ENCODE measurements at places on chromosomes 5 and 9.

DNA sequence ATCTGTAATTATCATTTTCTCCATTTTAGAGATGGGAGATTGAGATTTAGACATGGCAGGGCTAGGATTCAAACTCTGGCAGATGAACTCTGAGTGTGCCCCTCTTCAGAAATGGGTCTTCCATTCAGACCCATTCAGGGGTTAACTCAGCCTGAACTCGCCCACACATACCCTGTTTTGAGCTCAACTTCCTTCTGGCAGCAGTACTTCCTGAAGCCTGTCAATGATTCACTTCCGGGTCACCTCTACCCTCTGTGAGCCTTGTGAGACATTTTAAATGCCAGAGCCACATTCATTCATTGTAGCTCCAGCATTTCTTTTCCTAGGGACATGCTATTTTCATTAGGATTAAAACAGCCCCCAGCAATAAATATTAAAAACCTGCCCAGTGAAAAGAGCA, 209.3 kb upstream of the SLC24A2 start:
- ATAC-seq: no peak

DNA sequence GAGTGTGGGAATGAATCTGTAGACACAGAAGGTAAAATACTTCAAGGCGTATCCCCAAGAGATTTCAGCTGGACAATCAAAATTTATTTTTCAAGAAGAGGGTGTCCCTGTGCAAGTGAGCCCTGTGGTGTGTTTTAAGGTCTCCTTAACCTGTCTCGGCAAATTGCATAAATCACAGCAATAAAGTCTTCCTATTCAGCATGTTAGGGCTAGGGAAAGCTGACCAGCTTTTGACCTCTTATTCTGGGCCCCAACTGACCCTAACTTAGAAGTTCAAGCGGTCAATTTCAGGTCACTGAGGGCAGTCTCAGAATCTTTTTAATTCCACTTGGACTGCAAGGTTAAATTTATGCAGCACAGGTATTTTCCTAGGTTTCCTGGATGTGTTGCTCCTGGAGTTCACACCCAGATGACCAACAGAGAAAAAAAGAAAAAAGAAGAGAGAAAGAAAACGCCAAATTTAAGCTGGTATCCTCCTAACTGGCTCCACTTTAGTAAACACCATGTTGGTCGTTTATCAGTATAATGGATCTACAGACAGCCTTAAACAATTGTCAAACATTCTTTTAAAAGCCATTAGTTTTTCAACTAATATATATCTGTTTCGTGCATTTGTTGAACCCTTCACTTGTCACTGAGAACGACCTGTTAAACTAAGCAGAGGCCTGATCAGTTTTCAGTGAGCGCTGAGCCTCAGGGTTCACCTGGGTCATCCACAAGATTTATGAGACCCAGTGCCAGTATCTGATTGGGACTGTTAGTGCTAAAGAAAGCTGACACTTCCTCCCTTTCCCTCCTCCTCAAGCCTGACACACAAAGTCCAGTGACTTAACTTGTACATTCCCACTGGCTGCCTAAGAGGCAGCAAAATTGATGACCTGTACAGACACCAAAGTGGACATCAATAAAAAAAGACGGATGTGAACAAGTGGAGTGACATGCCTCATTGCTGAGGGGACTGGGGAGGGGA, 546.1 kb downstream of the NR2F1-AS1 start:
- ATAC-seq: no peak

- ATAC-seq: no peak
Measured at GRCh38 chr9:113588242-113588810, 124.8 kb downstream of the RGS3 start.

GRCh38 chr9:98362624-98363252, 107.3 kb upstream of the TBC1D2 start:
- no peak for ATAC-seq

- no peak for ATAC-seq
Measured at GRCh38 chr5:128766406-128766805, 198.9 kb upstream of the SLC27A6 start.

- ATAC-seq: no peak
Measured at GRCh38 chr5:149924486-149924885, 20.1 kb downstream of the PDE6A start.

DNA sequence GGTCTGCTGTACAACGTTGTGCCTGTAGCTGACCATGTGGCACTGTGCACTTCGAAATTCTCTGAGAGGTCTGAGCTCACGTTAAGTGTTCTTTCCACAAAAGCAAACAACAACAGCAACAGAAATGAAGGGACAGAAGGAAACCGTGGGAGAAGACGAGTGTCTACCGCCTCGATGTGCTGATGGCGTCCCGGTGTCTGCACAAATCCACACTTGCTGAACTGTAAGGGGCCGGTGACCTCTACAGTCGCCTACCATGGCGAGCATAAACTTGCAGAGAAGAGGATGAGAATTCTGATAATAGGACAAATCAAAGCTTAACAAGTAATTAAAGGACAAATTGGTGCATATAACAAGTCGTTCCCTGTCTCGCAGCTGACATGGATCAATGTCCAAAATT, 114.0 kb downstream of the ADAMTS2 start:
- no peak for ATAC-seq

DNA sequence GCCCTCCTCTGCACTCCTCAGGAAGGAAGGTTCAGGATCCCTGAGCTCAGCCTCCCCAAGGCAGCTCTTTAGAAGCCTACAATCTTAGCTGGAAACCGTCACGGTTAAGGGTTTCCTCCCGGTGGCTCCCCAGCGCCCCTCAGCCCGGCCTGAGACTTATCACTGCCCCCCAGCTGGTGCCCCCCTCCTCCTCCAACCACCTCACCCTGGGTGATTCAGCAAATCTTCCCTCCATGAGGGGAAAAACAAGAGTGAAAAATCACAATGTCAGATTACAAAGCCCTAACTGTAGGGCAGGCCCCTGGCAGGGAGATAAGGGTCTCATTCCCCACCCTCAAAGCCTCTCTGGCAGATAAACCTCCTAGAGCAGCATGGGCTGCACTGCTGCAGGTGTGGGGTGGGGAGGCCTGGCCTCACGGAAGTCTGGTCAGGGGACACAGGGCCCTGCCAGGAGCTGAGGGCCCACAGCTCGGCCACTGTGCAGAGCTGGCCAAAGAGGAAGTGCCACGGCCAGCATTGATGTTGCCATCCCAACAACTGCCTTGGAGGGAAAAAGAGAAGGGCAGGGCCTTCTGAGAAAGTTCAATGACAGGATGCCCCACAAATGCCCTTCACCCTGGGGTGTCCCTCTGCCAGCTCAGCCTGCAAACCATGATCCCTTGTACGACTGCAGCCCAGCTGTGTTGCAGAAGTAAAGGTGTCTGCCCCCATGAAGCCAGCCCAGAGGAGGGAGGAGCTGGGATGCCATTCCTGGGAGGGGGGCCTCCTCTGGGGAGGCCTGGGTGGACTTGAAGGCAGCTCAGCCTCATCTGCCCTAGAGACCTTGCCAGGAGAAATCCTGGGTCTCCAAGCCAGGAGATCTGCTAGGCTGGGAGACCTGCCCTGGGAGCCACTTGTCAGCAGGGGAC, 25.9 kb downstream of the GFI1B start:
- ATAC-seq: no peak

DNA sequence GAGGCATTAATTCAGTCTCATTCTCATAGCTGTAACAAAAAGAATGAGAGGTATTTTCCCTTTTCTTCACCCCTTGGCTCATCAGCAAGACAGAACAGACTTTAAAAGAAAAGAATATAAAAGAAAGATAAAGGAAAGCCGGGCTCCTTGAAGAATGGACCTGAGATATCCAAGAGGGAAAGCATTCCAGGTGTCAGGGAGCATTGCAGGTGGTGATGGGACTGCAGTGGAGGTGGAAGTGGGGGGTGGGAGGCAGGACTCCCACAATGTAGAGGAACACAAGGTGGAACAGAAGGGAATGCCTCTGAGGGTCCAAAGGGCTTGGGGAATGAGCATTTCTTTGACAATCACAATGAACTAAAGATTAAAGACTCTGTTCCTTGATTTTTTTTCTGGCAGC, 10.7 kb upstream of the PUM3 start:
- no peak for ATAC-seq

DNA sequence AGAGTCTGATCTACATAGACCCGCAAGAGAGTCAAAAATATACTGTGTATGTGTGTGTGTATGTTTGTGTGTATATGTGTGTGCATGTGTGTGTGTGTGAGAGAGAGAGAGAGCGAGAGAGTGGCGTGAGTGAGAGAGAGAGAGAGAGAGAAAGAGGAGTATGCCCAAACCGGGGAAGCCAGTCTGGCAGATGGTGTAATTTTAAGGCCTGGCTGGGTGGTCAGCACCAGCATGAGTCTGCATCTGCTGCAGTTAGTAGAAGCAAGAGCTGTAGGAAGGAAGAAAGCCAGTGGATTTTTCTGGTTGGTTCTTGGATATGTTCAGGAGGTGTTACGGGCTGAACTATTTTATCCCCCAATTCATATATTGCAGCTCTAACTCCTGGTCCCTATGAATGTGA, 75.2 kb downstream of the ACTBL2 start:
- no peak for ATAC-seq

DNA sequence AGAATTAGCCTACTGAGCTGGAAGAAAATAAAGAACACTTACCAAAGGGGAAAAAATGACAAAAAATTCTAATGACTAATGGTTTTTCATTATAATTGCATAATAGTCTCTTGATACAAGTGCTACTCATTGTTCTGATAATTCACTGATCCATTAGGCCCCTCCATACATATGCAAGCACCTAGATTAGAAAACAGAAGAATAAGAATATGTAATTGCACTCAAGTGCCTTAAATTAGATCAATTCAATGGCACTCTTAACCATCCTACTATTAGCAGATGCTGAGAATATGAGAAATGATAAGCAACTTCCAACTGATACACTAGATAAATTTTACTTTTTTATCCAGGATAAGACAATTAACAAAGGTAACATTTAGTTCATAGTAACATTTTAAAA, 440.9 kb upstream of the C9orf72 start:
- ATAC-seq: no peak

- no peak for ATAC-seq
Measured at GRCh38 chr9:4654084-4654483, 8.0 kb upstream of the PLPP6 start.

DNA sequence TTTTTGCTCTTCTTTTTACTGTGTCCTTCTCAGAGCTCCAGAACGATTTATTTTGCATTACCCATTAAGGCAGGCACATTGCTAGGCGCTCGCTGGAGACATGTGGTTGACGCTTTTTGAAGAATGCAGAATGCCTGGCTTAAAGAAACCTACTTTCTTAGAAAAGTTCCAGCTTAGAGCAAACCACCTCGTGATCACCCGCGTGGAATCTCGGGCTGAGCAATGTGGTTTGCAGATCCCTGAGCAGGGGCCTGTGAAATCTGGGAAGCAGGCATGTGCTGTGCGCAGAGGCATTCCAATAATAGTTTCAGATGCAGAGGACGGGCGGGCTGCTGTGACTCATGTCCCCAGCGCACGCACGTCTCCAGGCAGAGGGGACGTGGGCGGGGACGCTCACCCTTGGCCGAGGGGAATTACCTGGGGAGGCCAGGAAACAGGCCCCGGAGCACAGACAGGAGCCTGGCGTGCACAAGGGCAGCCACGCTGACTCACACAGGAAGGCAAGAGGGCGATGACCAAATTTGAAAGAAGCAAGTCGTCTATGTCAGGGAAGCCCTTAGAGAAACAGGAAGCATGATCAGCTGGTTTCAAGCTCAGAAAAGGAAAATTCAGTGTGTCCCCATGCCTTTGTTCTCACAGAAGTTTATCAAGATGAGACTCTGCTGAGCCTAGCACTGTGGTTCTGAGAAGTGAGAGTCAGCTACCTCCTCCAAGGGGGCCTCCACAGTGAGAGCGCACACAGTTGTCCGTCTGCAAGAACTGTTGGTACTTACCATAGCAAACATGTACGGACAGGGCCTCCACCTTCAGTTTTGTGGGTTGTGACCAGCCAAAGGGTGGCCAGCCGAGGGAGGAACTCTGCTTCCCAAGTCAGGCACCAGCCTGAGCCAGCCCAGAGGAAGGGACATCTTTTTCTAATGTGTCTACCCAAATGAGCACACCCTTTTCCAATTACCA, 218.6 kb downstream of the PIK3R1 start:
- ATAC-seq: peak; percentile 98

DNA sequence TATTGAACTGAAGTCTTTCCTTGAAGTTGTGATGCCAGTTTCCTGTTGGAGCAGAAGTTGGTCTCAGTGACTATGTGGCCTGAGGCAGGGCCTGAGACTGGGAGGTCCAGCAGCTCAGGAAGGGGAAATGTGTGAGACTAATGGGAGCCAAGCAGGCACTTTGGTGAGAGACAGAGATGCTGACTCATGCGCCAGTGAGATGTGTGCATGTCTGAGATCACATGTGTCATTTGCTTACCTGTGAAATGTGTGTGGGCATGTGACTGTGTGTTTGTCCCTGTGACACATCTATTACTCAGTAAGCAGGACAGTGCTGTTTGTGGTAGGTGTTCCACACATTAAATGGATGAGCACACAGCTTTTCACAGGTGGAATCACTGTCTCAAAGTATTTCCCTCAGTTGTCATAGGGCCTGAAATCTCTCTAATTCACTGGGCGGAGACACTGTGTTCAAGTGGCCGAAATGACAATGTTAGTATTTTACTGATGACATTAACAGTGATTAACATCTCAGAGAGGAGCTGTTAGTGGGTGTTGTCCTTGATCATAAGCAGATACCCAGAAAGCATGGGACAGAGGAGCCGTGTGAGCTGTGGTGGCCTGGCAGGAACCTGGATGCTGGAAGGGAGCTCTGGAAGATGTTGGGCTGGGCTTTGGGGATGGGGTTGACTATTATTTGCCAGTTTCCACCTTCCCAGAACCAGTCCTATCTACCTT, 7.4 kb downstream of the NPR2 start:
- no peak for ATAC-seq

GRCh38 chr9:129839324-129840023, 4.2 kb downstream of the USP20 start:
- ATAC-seq: no peak

DNA sequence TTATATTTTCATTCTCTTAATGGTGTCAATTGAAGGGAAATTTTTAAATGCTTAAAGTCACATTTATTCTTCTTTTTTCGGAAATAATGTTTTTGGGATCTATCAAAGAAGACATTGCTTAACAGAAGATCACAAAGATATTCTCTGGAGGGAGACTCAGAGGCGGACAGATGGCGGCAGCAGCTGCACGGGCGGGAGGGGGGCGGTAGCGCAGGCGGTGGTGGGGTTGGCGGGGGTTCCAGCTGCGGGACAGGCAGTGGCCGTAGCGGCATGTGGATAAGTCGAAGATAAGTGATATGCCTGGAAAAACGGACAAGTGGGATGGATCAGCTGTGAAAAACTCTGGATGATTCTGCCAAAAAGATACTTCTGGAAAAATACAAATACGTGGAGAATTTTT, 31.6 kb upstream of the ZDHHC11B start:
- no peak for ATAC-seq

- no peak for ATAC-seq
Measured at GRCh38 chr5:31530541-31531265, 1.2 kb downstream of the DROSHA start.

- ATAC-seq: no peak
Measured at GRCh38 chr9:135030566-135031226, 56.8 kb upstream of the OLFM1 start.

DNA sequence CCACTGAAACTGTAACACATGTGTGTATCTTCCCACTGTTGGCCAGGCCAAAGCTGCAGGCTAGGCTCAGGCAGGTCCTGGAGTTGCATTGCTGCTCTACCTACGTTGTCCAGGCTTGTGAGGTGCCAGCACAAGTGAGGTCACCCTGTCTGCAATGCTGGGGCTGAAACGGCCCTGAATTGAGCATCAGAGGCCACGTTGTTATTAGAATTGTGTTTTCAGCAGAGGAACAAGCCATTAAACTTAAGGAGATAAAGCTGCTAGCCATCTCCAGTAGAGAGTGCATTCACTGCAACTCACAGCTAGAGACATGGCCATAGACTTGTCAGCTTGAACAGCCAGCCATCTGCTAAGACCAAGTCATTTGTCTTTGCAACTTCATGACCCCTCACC, 191.8 kb downstream of the SEMA6A start:
- no peak for ATAC-seq

Measured in stimulated activated memory B cell treated with anti-CD40 and anti-IgM and Interleukin-4, amounts not matched to agents 10 μg/mL and 1 μg/mL and 100 μg/mL, for 72 hours (primary cell).